Right renal cortex interstitium (tissue), 3 donors: ENCODE measurements at places on chromosomes 1 and 21.

DNA sequence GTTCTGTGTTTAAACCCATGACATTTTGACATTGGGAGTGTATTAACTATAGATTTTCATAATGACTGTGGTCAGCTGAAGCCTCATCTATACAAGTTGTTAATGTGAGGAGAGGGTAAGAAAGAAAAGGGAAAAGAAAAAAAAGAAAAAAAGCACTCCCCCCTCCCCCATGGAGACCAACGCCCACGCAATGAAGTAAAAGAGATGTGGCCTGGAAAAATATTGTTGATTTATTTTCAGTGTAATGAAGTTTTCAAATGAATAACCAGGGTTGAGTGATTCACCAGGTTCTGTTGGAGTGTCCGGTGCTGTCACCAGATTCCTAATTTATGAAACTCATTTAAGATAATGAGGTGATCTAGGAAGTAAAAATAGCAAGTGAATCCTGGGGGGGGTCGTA, 4.7 kb downstream of the RNF220 start:
- DNase-seq = no peak

- DNase-seq = no peak
Observed at GRCh38 chr1:5926686-5927435, 65.4 kb downstream of the NPHP4 start.

DNA sequence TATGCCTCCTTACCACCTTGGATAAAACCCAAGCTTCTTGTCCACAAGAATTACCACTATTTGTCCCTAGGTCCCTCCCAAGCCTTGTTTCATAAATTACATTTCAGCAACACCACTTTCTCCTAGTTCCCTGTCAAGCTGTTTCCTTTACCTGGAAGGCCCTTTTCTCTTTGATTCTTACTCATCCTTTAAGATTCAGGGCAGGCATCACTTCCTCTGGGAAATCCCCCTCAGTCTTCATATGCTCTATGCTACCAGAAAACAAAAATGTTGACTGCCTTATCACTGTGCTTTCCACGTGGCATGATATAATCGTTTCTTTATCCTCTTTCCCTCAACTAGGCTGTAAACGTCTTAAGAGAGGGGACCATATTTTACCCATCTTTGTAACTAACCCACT, 102.7 kb downstream of the LYST start:
- DNase-seq = no peak

- no peak for DNase-seq
Observed at GRCh38 chr1:205355075-205355453, 1.7 kb downstream of the KLHDC8A start.

DNA sequence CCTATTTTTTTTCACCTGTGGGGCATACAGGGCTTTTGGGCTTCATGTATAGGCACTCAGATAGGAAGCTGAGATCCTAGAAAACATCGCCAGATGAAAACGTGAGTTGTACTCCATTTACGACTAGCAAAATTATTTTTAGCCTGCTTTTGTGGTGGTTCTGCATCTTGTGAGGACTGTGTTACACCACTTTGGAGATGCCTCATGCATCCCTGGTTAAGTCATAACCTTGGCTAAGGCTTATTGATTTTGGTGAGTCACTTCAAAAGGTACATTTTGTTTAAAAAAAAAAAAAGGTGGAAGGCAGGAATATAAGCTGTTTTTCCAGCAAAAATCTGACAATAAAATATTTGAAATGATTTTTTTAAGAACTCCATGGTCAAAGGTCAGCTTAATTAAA, 101.8 kb upstream of the OLFM3 start:
- no peak for DNase-seq

DNA sequence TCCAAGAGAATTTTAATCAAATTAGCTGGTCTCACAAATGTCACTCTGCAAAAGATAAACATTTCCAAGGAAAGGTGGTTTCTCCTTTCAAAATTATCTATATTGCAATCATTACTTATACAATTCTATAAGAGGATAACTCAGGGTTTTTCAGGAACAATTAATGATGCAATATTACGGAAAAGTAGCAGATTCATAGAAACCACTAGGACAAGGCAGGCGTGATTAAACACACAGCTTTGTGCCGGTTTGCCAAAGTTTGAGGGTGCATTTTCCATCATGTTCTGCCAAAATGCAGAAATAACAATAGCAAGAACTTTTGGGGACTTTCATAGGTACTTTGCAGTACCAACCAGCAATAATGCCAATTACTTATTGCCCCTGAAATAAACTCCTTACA, 605 bp downstream of the TNFRSF9 start:
- DNase-seq = no peak

DNA sequence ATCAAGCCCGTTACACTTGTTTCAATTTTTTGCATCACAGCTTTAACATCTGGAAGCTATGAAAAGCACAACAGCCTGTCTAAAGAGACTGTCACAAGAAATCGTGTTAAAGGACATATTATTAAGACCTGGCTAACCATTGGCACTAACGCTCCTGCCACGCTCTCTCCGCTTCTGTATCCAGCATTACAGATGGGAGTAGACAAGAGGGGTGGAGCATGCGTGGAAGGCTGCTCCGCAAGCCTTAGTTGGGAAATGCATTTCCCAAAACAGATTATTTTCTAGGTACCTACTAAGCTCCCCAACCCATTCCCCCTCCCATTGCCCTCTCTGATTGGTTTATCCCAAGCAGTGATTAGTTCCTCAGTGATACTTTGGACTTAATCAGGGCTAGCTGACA, 72.4 kb downstream of the NTNG1 start:
- DNase-seq = no peak
